ENCODE measurements at places on chromosomes 7 and 10.

- DNase-seq: no peak
Observed at GRCh38 chr7:83821866-83822265, 172.9 kb upstream of the SEMA3E start.

- peak; percentile 30 for DNase-seq
Observed at GRCh38 chr10:69222157-69223027, 2.3 kb downstream of the HKDC1 start.

GRCh38 chr7:16753932-16754855, 639 bp downstream of the TSPAN13 start:
- no peak for DNase-seq

GRCh38 chr7:72805526-72806494, 22.2 kb downstream of the TYW1B start:
- DNase-seq: no peak

GRCh38 chr10:114511881-114512280, 107.6 kb upstream of the AFAP1L2 start:
- DNase-seq: no peak

GRCh38 chr7:156074084-156074483, 261.8 kb upstream of the SHH start:
- no peak for DNase-seq

DNA sequence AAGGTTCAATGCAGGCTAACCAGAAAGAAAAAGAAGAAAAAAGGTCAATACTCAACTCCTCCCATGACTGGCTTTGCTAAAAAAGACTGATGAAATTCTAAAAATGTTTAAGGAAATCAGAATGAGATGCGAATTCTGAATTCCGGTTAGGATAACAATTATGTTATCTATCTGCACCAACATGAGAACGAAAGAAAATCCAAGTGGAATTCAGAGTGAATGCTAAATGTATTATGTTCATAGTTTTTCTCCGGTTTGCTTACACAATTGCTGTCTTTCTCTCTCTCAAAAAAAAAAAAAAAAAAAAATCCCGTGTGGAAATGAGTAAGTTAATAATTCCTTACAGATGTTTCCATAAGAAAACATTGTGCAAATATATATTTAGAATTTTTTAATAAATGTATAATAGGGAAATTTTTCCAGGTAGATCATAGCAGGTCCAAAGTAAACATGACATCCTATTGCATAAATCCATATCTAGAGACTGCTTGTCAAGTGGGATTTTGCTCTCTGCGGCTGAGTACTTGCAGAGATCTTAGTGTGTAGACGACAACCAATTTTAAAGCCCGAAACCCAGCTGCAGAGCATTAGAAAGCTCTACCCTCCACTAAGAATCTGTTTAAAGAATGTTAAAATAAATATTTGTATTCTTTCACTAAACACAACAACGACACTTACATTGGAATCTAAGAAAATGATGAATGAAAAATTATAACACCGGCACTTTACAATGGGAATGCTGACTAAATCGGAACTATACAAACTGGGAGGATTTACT, 104.0 kb downstream of the JAZF1 start:
- no peak for DNase-seq

DNA sequence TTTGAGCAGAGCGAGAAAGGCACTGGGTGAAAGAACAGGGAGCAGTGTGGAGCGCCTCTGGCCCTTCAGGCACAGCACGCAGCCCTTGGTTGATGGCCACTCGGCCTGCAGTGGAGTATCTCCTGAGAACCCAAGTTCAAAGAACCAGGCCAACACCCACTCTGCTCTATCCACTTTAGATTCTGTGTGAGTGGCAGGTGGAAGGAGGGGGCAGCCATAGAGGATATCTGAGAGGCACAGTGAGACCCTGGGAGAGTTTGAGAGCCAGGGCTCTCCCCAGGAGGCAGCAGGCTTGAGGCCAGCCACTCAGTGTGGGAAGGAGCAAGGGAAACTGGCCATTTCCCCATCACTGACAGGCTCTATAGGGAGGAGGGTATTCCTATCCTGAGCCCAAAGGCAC, 52.5 kb upstream of the PTN start:
- DNase-seq: no peak

- no peak for DNase-seq
Observed at GRCh38 chr10:79189181-79189580, 120.4 kb downstream of the ZMIZ1 start.

DNA sequence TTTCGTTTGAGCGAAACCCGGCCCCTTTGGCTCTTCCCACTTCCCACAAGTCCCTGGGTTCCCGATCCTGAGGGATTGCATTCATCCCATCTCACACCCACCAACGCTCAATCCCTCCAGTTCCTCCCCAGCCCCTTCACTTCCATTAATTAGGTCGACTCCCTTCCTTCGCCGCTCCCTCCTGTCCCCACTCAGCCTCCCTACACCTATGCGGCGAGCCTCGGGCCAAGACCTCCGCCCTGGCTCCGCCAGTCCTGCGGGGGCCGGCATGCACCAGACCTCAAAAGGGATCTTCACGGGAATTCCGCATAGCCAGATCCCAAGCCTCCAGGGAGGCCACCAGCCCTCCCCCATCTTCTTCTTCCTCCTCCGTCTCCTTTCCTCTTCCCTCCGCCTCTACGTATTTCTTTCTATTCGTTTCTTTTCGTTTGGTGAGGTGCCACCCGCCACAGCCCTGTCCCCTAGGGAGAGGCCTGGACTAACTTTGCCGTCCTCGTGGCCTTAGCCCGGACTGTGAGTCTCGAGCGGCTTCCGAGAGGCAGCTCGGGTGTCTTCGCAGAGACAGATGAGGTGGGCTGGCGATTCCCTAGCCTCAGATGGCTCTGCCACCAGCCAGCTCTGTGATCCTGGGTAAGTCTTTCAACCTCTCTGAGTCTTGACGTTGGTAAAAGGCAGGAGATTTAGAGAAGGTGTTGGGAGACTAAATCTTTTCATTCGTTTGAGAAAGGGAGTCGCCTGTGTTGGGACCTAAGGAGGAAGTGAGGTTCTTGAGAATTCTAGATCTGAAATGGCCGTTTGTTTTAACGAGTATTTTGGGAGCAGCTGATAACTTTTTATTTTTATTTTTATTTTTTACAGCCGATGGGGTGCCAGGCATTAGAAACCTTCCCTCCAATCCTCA, 8.1 kb upstream of the LBX1 start:
- no peak for DNase-seq

GRCh38 chr10:87580016-87580415, 75.3 kb downstream of the MINPP1 start:
- no peak for DNase-seq

- no peak for DNase-seq
Observed at GRCh38 chr10:124799211-124799610, 2.4 kb upstream of the ABRAXAS2 start.

- DNase-seq: peak; percentile 53
Observed at GRCh38 chr10:123287594-123288247, 133.5 kb downstream of the BUB3 start.

GRCh38 chr10:89064748-89065147, 74.2 kb downstream of the FAS start:
- no peak for DNase-seq

GRCh38 chr10:4982764-4983226, 19.6 kb downstream of the AKR1C1 start:
- no peak for DNase-seq

GRCh38 chr10:48306870-48307710, 613 bp downstream of the MAPK8 start:
- DNase-seq: peak; percentile 78

- no peak for DNase-seq
Observed at GRCh38 chr7:67398916-67399315, 402.3 kb downstream of the TYW1 start.

DNA sequence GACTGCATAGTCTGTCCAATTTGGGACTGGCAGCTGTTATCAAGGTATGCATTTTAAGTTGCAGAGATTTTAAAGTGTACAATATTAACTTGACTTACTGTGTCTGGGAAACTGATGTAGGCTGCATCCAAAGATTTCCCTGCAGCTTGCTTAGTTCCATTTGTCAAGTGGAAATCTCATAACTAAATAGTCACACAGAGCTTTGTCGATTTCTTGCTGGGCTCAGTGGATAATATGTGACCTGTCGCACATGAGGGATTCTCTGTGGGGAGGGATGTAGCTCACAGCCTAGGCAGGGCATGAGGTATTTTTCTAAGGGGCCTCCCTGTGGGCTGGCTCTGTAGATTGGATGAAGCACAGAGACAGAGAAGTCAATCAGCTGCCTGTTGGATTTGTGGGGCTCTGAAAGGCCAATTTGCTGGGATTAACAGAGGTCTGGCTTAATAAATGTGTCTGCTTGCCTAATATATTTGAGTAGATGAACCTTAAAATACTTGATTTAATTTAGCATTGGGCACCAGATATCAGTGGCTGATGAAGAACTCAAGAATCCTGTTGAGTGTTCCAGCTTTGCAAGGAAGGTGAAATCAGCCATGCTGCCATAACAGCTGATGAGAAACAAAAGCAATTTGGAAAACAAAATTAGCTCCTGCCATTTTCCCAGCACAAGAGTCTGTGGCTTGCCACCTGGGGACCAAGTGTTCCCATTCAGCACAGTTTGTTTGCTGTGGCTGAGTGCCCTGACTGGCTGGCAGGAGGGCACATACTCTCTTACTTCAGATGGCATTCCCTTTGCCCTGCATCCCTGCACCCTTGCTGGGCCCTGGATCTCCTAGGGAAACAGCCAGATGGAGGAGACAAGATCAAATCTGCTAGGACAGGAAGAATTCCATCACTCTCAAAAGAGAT, 598.5 kb downstream of the SORCS3 start:
- DNase-seq: no peak

- DNase-seq: no peak
Observed at GRCh38 chr10:99315853-99316252, 13.3 kb upstream of the CNNM1 start.

- no peak for DNase-seq
Observed at GRCh38 chr7:7802531-7802930, 84.1 kb upstream of the RPA3 start.

GRCh38 chr10:95384011-95384704, 93.4 kb upstream of the PDLIM1 start:
- no peak for DNase-seq

- DNase-seq: no peak
Observed at GRCh38 chr10:63241841-63242281, 108.7 kb downstream of the NRBF2 start.

DNA sequence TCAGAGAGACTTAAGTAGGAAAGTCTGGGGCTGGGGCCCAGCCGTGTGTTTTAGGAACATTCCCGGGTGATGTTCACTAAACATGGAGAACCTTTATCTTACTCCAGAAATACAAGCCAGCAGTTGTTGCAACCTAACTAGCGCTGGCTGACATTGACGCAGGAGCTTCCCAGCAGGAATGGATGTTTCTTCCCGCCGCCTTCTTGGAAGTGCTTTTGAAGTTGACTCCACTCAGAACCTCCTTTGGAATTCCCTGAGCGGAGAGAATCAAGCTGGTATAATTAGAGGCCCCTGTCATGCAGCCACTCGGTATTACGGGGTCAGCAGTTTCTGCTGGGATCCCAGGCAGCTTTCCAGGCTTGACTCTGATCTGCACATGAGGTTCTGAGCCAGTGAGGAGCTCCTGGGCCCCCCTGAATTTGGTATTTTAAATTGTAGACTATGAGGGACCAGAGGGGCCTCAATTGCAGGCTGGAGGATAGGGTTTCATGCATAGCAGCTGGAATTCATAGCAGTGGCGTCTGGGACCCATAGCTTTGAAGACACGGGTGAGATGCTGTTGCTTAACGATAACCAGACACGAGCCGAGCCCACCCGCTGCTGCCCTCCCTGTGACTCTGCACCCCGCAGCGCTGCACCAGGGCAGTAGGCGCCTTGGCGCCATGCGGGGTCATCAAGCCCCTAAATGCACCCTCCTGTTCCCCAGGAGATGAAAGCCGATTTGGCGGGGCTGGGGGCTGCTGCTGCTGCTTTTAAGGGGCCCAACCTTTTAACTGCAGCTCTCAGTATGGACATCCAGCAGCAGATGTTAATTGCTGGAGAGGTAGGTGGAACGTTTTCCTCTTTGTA, 61.8 kb downstream of the EEPD1 start:
- no peak for DNase-seq

GRCh38 chr7:157513682-157514081, 176.9 kb downstream of the DNAJB6 start:
- no peak for DNase-seq

- no peak for DNase-seq
Observed at GRCh38 chr7:95330204-95330960, 6.0 kb upstream of the PON1 start.

GRCh38 chr10:78045237-78045636, 11.6 kb downstream of the RPS24 start:
- no peak for DNase-seq

DNA sequence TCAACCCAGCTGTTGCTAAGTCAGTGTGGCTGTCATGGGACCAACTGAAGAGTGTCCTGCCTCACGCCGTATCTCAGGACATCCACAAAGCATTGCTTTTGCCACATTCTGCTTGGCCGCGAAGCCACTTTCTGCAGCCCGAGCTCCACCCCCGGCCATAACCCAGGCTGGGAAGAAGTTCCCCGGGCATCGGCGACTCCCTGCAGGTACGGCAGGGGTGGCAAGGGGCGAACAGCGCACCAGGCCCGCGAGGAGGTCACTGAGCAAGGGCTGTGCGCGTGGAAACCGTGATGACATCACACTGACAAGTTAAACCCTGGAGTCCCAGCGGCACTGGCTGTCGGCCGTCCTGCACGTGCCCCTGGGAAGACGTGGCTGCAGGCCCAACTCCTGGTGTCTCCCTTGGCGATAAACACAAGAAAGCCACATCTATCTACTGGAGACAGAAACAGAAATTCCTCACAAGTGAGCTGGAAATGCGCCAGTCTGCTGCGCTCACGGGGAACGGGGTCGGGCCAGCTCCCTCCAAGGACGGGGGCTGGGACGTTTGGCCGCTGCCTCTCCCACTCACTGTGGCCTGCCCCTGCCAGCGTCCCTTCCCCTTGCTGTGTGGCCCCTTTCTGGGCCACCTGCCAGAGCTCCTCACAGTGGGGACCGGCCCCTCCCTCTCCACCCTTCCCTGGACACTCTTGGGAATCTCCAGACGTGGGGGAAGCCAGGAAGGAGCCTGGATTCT, 326.3 kb downstream of the DNAJB6 start:
- DNase-seq: no peak

GRCh38 chr10:101624526-101625102, 36.5 kb downstream of the DPCD start:
- DNase-seq: no peak

- no peak for DNase-seq
Observed at GRCh38 chr7:79523436-79523835, 70.0 kb upstream of the MAGI2 start.

DNA sequence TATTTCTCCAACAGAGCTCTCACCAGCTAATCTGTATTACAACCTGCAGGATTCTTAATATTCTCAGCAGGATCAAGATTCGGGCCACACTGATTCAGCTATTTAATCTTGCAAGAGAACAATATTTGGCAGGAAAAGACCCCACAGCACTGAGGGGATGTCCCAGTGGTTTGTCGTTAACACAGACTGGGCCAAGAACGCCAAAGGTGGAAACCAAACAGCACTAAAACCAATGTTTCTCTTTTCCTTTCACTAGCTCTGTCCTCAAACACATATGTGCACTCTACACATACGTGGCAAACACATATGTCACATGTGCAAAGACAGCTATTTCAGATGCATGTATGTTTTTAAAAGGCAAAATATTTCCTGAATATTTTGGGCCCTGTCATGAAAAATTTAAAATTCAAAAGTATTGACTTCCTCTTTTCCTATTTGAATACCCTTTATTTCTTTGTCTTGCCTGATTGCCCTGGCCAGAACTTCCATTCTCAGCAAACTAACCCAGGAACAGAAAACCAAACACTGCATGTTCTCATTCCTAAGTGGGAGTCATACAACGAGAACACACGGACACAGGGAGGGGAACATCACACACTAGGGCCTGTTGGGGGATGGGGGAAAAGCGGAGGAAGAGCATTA, 51.7 kb upstream of the NEBL start:
- DNase-seq: no peak

Measured in T-helper 1 cell (primary cell).